A549 treated with CORT108297 at 1 μM for 4 hours (cell line): ENCODE measurements at places on chromosomes 7 and 10. TPM values are rescaled to one million over a fixed set of nuclear protein-coding genes. Genes with fewer than 3 reads are reported as not detected.

SEM1 gene
- 312 to 731 TPM (median 346 TPM) in 5 replicates for total RNA-seq

CAMK1D gene
- total RNA-seq: 5.7 to 7.9 TPM (median 7.1 TPM) in 5 replicates

SYT15 gene
- 2.6 to 3.5 TPM (median 2.9 TPM) in 5 replicates for total RNA-seq

C7orf33 gene
- not detected in 5 replicates for total RNA-seq

JMJD1C gene
- total RNA-seq: 19.1 to 26.6 TPM (median 20.9 TPM) in 5 replicates

LGI1 gene
- total RNA-seq: not detected in 5 replicates

C10orf67 gene
- 0.05 to 0.17 TPM (median 0.06 TPM) in 5 replicates for total RNA-seq

PLEKHS1 gene
- total RNA-seq: 0.03 to 0.09 TPM (median 0.07 TPM) in 4 of 5 replicates, not detected in the other

INHBA gene
- total RNA-seq: 0.42 to 1.3 TPM (median 0.74 TPM) in 5 replicates

TRIM50 gene
- total RNA-seq: not detected in 5 replicates

GPC2 gene
- total RNA-seq: 0.82 to 1.5 TPM (median 1.1 TPM) in 5 replicates

SEMA3C gene
- total RNA-seq: 37.8 to 75.8 TPM (median 62.4 TPM) in 5 replicates

SLC12A9 gene
- total RNA-seq: 11.7 to 18.4 TPM (median 16.6 TPM) in 5 replicates

ZNF488 gene
- 10.3 to 15.1 TPM (median 13.3 TPM) in 5 replicates for total RNA-seq

SLF2 gene
- total RNA-seq: 9.1 to 11.1 TPM (median 9.5 TPM) in 5 replicates

KLLN gene
- total RNA-seq: 0.43 to 0.66 TPM (median 0.52 TPM) in 5 replicates

VENTX gene
- total RNA-seq: not detected in 5 replicates

ITGA8 gene
- total RNA-seq: not detected in 5 replicates

CCDC172 gene
- not detected in 5 replicates for total RNA-seq

RBM20 gene
- 1.1 to 1.7 TPM (median 1.5 TPM) in 5 replicates for total RNA-seq

RAMP3 gene
- not detected in 5 replicates for total RNA-seq

STRIP2 gene
- total RNA-seq: 6.7 to 8.4 TPM (median 7.1 TPM) in 5 replicates

THSD7A gene
- total RNA-seq: 1.5 to 2.6 TPM (median 2.3 TPM) in 5 replicates

PRRT4 gene
- total RNA-seq: 0.20 to 0.54 TPM (median 0.44 TPM) in 5 replicates

CCDC71L gene
- total RNA-seq: 10.2 to 16.6 TPM (median 13.8 TPM) in 5 replicates

EPDR1 gene
- 73.7 to 89.0 TPM (median 76.8 TPM) in 5 replicates for total RNA-seq

NOBOX gene
- not detected in 5 replicates for total RNA-seq

SCART1 gene
- 0.09 to 0.47 TPM (median 0.27 TPM) in 5 replicates for total RNA-seq

BEND7 gene
- total RNA-seq: 9.5 to 13.6 TPM (median 12.3 TPM) in 5 replicates

PCLO gene
- 0.79 to 1.4 TPM (median 0.96 TPM) in 5 replicates for total RNA-seq

ANKRD7 gene
- 0.13 to 0.40 TPM (median 0.37 TPM) in 4 of 5 replicates, not detected in the other for total RNA-seq

ZNF485 gene
- total RNA-seq: 1.7 to 2.4 TPM (median 2.0 TPM) in 5 replicates

AGK gene
- 26.2 to 41.1 TPM (median 29.1 TPM) in 5 replicates for total RNA-seq

TDRD1 gene
- not detected in 5 replicates for total RNA-seq

RPEL1 gene
- total RNA-seq: 0.05 to 0.08 TPM (median 0.07 TPM) in 4 of 5 replicates, not detected in the other

VAX1 gene
- 1.0 to 1.9 TPM (median 1.6 TPM) in 5 replicates for total RNA-seq

SFRP4 gene
- total RNA-seq: 3.3 to 4.1 TPM (median 3.7 TPM) in 5 replicates

STOX1 gene
- 0.61 to 0.87 TPM (median 0.68 TPM) in 5 replicates for total RNA-seq

ATRNL1 gene
- 0.14 to 0.30 TPM (median 0.22 TPM) in 5 replicates for total RNA-seq

SRRM3 gene
- 6.3 to 10.0 TPM (median 8.5 TPM) in 5 replicates for total RNA-seq

ACSL5 gene
- 0.08 to 0.23 TPM (median 0.12 TPM) in 5 replicates for total RNA-seq

CELF2 gene
- total RNA-seq: 0.02 to 0.06 TPM (median 0.02 TPM) in 5 replicates
